Mesothelial cell of epicardium (in vitro differentiated cells): ENCODE measurements at places on chromosomes 13 and 19. TPM values are rescaled to one million over a fixed set of nuclear protein-coding genes. Genes with fewer than 3 reads are reported as not detected.

The MAG gene
- total RNA-seq, result 19.2 to 26.1 TPM (median 22.7 TPM) in 3 replicates

The GFY gene
- total RNA-seq, result not detected in 3 replicates

GRCh38 chr19:1046836-1047695 lies 7.2 kb downstream of the ABCA7 start:
- no peak overlapping the region for H3K27ac ChIP-seq
- DNase-seq, result no peak
- H3K4me3 ChIP-seq, result no peak overlapping the region
- no peaks in the 10 kb centered on the region for H3K27me3 ChIP-seq
- H3K4me1 ChIP-seq, result peaks cover 4% of the 10 kb centered on the region
- H3K36me3 ChIP-seq, result no peaks in the 10 kb centered on the region

GRCh38 chr13:48251611-48252081 lies 18.6 kb downstream of the ITM2B start:
- no peak overlapping the region for H3K4me3 ChIP-seq
- DNase-seq, result no peak
- H3K36me3 ChIP-seq, result peaks cover 17% of the 10 kb centered on the region
- H3K27ac ChIP-seq, result peak overlapping the region; percentile 64
- H3K27me3 ChIP-seq, result no peaks in the 10 kb centered on the region

GRCh38 chr13:54859827-54860226 lies 1831.2 kb downstream of the OLFM4 start:
- no peak overlapping the region for H3K27ac ChIP-seq
- no peaks in the 10 kb centered on the region for H3K36me3 ChIP-seq
- H3K4me1 ChIP-seq, result no peaks in the 10 kb centered on the region

GRCh38 chr19:33689138-33689746 lies 67.5 kb downstream of the CHST8 start:
- H3K27ac ChIP-seq, result no peak overlapping the region
- peaks cover 33% of the 10 kb centered on the region for H3K27me3 ChIP-seq
- DNase-seq, result no peak

The PAK4 gene
- total RNA-seq, result 101 to 103 TPM (median 102 TPM) in 3 replicates

DNA sequence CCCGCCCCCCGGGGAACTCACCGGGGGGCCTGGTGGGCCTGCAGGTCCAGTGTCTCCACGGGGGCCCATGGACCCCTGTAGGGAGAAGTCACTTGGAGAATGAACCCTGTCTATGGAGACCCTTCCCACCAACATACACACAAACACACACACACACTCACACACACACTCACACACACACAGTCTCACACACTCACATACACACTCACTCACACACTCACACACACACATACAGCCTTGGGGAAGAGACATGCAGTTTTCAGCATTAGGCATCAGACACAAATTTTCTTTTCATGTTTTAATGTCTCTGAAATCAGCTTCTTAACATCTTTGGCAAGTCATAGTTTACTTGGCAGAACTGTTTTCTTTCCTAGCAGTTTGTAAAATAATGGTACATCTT lies 31.0 kb upstream of the OLFM2 start:
- no peak overlapping the region for H3K4me3 ChIP-seq
- peaks cover 75% of the 10 kb centered on the region for H3K27me3 ChIP-seq
- no peak overlapping the region for H3K27ac ChIP-seq
- H3K4me1 ChIP-seq, result no peaks in the 10 kb centered on the region
- no peaks in the 10 kb centered on the region for H3K36me3 ChIP-seq

GRCh38 chr13:80144493-80144892 lies 196.4 kb downstream of the SPRY2 start:
- H3K4me1 ChIP-seq, result peaks cover 42% of the 10 kb centered on the region
- no peaks in the 10 kb centered on the region for H3K27me3 ChIP-seq
- H3K4me3 ChIP-seq, result no peak overlapping the region
- H3K27ac ChIP-seq, result no peak overlapping the region
- no peak for DNase-seq

The LILRB1 gene
- total RNA-seq, result not detected in 3 replicates

DNA sequence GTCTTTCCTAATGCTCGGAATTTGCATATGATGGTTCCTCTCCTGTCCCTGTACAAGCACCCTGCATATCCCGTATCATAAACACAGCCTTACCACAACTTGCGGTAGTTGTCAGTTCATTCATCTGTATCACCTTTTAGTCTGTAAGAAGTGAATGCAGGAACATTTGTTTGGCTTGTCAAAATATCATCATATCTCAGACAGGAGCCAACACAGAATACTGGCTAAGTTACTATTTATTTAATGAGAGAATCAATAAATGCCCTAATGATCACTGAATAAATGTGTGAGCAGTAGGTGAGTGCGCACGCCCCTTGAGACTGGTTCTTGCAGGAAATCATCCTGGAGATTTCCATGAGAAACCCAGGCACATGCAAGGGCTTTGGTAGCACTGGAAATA lies 182.8 kb downstream of the MYO16 start:
- H3K27ac ChIP-seq, result no peak overlapping the region
- no peak overlapping the region for H3K4me3 ChIP-seq
- H3K36me3 ChIP-seq, result no peaks in the 10 kb centered on the region
- DNase-seq, result no peak
- H3K4me1 ChIP-seq, result peaks cover 15% of the 10 kb centered on the region

The KIR3DL1 gene
- total RNA-seq, result not detected in 3 replicates

GRCh38 chr13:113539822-113540221 lies 44.7 kb upstream of the TFDP1 start:
- H3K4me3 ChIP-seq, result no peak overlapping the region
- H3K36me3 ChIP-seq, result peaks cover 44% of the 10 kb centered on the region
- H3K27ac ChIP-seq, result no peak overlapping the region
- peaks cover 18% of the 10 kb centered on the region for H3K4me1 ChIP-seq

The SERTAD3 gene
- total RNA-seq, result 70.0 to 75.5 TPM (median 70.5 TPM) in 3 replicates
